ENCODE measurements at places on chromosomes 1 and 21.

DNA sequence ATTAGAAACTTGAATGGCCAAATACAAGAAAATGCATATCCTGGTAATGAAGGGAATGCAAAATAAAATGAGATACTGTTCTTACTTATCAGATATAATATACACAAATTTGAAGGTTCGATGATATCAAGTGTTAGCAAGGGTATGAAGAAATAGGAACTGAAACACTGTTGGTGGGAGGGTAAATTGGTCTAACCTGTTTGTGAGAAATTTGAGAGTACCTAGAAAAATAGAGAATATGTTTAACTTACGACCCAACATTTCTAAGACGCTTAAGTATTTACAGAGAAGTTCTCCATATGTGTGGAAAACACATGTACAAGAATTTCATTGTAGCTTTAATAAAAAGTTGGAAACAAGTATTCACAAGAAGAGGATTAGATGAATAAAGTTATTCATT lies 25.9 kb downstream of the ATG4C start:
- DNase-seq, result no peak

- no peak for DNase-seq
Observed at GRCh38 chr1:171152549-171152948, 32.6 kb upstream of the FMO2 start.

- no peak for DNase-seq
Observed at GRCh38 chr1:167601442-167602383, 28.3 kb upstream of the RCSD1 start.

DNA sequence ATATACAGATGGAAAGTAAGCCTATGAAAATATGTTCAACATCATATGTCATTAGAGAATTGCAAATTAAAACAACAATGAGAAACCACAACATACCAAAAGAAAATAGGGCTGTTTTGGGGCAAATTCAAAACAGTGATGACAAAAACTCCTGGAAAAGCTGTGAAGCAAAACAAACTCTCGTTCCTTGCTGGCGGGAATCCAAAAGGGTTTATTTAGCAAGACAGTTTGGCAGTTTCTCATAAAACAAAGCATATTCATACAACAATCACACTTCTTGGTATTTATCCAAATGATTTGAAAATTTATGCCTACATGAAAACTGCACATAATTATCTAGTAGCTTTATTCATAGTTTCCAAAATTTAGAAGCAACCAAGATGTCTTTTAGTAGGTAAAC lies 44.4 kb downstream of the COL11A1 start:
- DNase-seq, result no peak

- DNase-seq, result no peak
Observed at GRCh38 chr1:107434361-107434693, 293.5 kb downstream of the NTNG1 start.

GRCh38 chr1:157069601-157070000 lies 24.1 kb upstream of the ARHGEF11 start:
- no peak for DNase-seq

DNA sequence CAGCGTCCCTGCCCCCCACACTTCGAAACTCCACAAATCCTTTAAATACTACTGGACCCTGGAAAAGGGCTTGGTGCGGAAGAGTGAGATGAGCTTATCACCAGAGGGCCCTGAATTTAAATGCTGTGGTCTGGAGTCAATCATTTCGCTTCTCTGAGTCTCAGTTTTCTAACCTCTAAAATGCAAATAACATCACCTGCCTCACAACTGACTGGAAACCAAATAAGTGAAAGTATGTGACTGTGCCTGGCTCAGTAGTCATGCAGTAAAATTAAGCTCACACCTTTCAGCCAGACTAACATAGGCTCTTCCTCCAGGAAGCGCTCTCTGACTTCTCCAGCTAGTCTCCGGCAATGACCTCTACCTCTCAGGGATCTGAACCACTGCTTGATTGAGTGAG lies 4.2 kb downstream of the GJA4 start:
- DNase-seq, result no peak

DNA sequence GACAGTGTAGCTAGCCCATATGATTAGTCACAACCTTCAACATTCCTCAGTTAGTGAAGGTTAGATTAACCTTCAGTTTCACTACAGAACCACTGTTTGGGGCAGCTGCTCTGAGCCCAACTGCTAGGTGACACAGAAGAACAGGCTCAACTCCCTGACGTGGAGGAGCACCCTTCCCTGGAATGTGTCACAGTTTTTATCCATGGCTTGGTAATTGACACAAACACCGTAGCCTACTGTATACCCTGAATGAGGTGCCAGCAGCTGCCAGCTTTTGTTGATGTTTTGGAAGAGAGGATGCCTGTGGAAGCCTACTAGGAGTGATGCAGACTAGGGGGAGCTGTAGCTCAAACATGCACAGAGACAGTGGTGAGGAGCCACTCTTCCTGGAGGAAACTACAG lies 56.6 kb upstream of the CR2 start:
- DNase-seq, result no peak

GRCh38 chr1:112636597-112637253 lies 17.1 kb downstream of the CAPZA1 start:
- no peak for DNase-seq

- no peak for DNase-seq
Observed at GRCh38 chr1:47584249-47584648, 146.4 kb downstream of the FOXD2 start.

- no peak for DNase-seq
Observed at GRCh38 chr1:226644541-226645176, 94.4 kb downstream of the ITPKB start.

Measured in stimulated activated CD8-positive, alpha-beta memory T cell treated with anti-CD3 and anti-CD28 coated beads, Interleukin-15, amount 100 ng/mL, for 24 hours (primary cell).